ENCODE measurements at places on chromosomes 3 and 15. TPM values are rescaled to one million over a fixed set of nuclear protein-coding genes. Genes with fewer than 3 reads are reported as not detected.

DNA sequence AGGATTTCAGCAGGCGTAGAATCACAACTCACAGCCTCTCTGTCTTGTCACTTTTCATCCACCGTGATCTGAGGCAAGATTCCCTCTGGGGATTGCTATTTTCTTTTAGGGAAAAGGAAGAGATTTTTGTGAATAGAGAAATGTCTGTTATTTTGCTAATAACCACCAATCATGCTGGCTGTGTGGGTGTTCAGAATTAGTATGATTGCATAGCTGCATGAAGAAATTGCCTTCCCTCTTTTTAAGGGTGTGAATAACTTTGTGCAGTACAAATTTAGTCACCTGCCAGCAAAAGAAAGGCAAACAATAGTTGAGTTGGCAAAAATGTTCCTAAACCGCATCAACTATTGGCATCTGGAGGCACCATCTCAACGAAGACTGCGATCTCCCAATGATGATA, 60.8 kb downstream of the KAT2B start:
- no peaks in the 10 kb centered on the region for H3K27me3 ChIP-seq
- H3K36me3 ChIP-seq = peaks cover 48% of the 10 kb centered on the region
- no peak overlapping the region for H3K27ac ChIP-seq

Gene WNT5A
- 3.6 TPM for total RNA-seq

Gene DOCK3
- 4.6 TPM for total RNA-seq

DNA sequence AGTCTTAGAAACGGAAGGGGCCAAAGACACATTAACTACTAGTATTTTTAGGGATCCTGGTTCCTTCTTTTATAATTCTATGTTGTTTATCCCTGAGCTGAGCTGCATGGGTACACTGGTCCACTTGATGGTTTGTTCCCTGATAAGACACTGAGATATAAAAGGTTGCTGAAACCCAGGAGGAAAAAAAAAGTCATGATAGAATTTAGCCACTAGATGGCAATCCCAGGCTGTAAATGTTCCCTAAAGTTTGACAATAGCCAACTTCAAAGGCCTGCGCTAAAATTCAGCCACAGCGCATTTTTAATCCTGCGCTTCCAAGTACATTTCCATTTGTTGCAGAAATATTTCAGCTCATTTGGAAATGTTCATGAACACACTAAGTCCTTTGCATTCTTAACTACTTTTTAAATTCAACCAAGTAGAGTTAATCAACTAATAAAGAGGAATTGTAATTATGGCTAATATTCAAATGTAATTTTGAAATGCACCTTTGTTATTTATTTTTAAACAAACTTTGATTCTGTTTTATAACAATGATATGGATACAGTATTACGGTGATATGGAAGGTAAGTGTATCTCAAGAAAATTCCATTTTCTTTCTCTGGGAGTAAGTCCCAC, 249.3 kb upstream of the FEZF2 start:
- no peaks in the 10 kb centered on the region for H3K4me1 ChIP-seq
- no peak overlapping the region for H3K4me3 ChIP-seq
- no peak overlapping the region for H3K27ac ChIP-seq

- H3K27me3 ChIP-seq = no peaks in the 10 kb centered on the region
- no peak for DNase-seq
- peaks cover 43% of the 10 kb centered on the region for H3K4me1 ChIP-seq
- H3K36me3 ChIP-seq = no peaks in the 10 kb centered on the region
These were observed 231.2 kb downstream of the CACNA2D3 start for GRCh38 chr3:54353546-54353945.

Gene SEMA5B
- total RNA-seq = 12.5 TPM

Gene CYP1A1
- 0.42 TPM for total RNA-seq

Gene RYR3
- total RNA-seq = 0.14 TPM

Gene LRRIQ4
- total RNA-seq = 0.24 TPM

Gene ATXN7
- 31.0 TPM for total RNA-seq

Gene RAD51
- total RNA-seq = 0.56 TPM

GRCh38 chr15:100738614-100739013, 136.2 kb downstream of the ASB7 start:
- H3K36me3 ChIP-seq = no peaks in the 10 kb centered on the region
- H3K4me1 ChIP-seq = no peaks in the 10 kb centered on the region
- DNase-seq = no peak
- H3K4me3 ChIP-seq = no peak overlapping the region
- no peaks in the 10 kb centered on the region for H3K27me3 ChIP-seq

Gene NIPA2
- 19.1 TPM for total RNA-seq

Gene THAP10
- total RNA-seq = 3.8 TPM

DNA sequence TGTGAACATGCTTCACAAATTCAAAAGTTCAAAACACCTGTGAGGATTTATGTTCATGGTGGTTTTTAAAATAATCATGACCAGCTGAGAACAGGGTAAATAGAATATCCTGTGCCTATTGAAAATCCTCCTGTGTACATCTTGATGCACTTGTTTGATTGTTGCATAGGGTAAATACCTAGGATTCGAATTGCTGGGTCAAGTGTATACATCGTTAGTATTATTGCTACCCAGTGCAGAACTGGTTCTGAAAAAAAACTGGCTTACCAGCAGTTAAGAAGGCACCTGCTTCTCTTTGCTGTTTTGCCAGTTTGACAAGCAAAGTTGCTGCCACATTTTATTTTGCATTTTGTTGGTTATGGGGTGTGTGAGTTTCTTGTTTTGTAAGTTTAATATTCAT, 272.6 kb downstream of the CLSTN2 start:
- DNase-seq = no peak
- no peaks in the 10 kb centered on the region for H3K4me1 ChIP-seq
- H3K4me3 ChIP-seq = no peak overlapping the region
- peaks cover 4% of the 10 kb centered on the region for H3K27me3 ChIP-seq
- H3K36me3 ChIP-seq = no peaks in the 10 kb centered on the region

GRCh38 chr3:32569540-32570420, 878 bp downstream of the DYNC1LI1 start:
- DNase-seq = peak; percentile 44
- H3K27ac ChIP-seq = peak overlapping the region; percentile 100
- no peaks in the 10 kb centered on the region for H3K36me3 ChIP-seq
- H3K4me3 ChIP-seq = peak overlapping the region; percentile 97
- H3K27me3 ChIP-seq = no peaks in the 10 kb centered on the region
- peaks cover 14% of the 10 kb centered on the region for H3K4me1 ChIP-seq
